Pulmonary artery endothelial cell (primary cell): ENCODE measurements at places on chromosomes 6 and 20. TPM values are rescaled to one million over a fixed set of nuclear protein-coding genes. Genes with fewer than 3 reads are reported as not detected.

- DNase-seq = peak; percentile 19
Measured at GRCh38 chr20:7490288-7490687, 450.0 kb downstream of the HAO1 start.

GRCh38 chr20:1958426-1958825 lies 35.4 kb downstream of the PDYN start:
- no peak for DNase-seq

DNA sequence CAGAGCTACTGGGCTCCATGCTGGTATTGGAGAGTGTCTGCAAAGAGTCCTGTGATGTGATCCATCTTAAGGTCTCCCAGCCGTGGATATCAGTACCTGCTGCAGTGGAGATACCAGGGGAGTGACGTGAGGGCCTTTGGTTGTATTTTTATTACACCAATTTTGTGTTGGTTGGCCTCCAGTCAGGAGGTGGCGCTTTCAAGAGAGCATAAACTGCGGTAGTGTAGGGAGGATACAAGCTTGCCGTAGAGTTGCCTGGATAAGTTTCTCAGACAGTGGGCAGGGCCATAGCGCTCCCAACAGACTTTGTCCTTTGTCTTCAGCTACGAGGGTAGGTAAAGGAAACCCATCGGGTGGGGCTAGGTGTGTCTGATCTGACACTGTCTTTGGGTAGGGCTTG lies 113.0 kb upstream of the CEP162 start:
- no peak for DNase-seq

- no peak for DNase-seq
Measured at GRCh38 chr6:83729871-83730270, 21.0 kb upstream of the SNAP91 start.

- DNase-seq = no peak
Measured at GRCh38 chr20:37749218-37749617, 55.4 kb downstream of the CTNNBL1 start.

- no peak for DNase-seq
Measured at GRCh38 chr6:37966801-37967200, 147.3 kb downstream of the ZFAND3 start.

DNA sequence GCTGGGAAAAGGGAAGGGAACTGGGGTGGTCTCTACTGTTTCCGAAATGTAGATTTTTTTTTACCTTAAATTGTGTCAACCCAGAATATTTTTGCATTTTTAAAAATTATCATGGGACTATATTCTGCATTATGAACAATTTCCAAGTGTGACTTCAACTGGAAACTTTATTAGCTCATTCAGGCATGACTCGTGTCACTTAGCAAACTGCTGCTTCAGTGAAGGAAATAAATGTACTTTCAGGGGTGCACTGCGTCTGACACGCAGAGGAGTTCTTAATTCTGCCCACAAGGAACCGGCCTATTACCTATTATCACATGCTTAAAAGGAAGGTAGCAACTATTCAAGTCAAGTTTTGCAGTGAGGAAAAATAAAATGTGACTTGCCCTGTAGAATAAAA lies 291.3 kb upstream of the PRDM1 start:
- no peak for DNase-seq

DNA sequence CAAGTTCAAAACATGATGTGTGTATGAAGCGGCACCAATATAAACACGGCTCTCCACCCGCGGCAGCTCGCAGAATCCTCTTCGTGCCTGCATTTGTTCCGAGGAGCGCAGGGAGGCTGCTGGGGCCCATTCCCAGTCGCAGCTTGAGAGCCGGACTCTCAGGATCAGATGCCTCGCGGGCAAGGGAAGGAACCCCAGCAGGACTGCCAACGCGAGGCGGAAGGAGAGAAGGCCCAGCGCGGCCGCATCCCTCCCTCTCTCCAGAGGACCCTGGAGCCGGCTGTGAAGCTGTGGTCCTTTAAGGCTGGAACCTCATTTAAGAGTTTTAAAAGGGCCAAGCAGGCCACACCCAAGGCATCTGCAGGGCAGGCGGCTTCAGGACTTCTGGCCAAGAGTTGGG lies 44.2 kb upstream of the ZBP1 start:
- no peak for DNase-seq

GRCh38 chr6:100246206-100246605 lies 218.5 kb downstream of the SIM1 start:
- DNase-seq = no peak

DNA sequence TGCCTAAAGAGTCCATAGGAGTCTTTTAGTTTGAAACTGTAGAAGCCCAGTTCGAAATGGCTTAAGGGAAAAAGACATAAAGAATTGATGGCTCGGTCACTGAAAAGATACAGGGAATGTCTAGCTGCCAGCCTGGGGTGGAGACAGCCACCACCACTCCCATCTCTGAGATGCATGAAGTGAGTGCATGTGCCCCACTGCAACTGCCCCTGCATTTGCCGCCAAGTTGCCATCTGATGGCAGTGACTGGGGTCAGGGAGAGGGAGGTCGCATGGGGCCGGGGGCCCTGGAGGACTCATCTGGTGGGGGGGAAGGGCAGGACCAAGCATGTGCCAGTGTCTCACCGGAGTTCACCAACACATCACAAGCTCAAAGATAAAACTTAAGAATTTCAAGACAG lies 385.8 kb upstream of the SULF2 start:
- DNase-seq = no peak

- no peak for DNase-seq
Measured at GRCh38 chr6:95784869-95785268, 207.5 kb downstream of the MANEA start.

DNA sequence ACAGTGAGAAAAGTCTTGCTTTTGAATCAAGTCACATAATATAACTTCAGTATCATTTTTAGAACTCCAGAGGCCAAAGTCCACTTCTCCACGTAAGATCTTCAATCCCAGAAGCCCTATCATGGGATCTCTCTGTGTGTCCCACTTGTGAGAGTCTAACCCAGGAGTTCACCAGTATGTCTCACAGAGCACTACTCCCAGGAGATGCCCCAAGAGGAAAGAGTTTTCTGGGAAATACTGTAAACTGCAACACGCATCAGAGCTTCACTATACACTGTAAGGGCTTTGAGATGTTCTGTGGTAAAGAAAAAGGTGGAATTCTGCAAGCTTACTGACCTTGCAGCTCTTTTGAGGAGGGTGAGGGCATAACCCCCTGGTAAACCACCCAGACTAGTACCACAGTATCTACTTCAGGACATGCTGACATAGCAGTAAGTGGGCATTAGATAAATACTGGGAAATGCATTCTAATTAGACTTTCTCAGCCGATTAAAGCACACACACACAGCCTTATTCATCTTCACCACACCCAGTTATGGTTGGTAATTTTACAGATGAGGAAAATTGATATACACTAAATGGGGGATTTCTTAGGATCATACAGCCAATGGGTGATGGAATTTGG lies 12.3 kb downstream of the DCBLD1 start:
- DNase-seq = no peak

- DNase-seq = no peak
Measured at GRCh38 chr6:92201618-92202017, 1217.7 kb downstream of the EPHA7 start.

GRCh38 chr20:59190466-59190865 lies 26.8 kb downstream of the ZNF831 start:
- DNase-seq = no peak

GRCh38 chr20:13142143-13142542 lies 78.9 kb upstream of the ISM1 start:
- no peak for DNase-seq

- no peak for DNase-seq
Measured at GRCh38 chr20:53844259-53844658, 226.1 kb downstream of the BCAS1 start.

GRCh38 chr6:152360034-152360433 lies 277.1 kb downstream of the SYNE1 start:
- DNase-seq = no peak

DNA sequence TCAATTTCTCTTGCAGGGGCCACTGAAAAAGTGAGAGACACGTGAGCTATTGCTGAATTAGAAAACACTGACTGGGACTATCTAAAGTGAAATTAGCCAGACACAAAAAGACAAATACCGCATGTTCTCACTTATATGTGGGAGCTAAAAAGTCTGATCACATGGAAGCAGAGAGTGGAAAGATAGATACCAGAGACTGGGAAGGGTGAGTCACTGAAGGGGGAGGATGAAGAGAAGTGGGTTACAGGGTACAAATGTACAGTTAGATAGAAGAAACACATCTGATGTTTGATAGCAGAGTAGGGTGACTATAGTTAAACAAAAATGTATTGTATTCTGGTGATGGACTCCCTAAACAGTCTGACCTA lies 13.4 kb downstream of the CST3 start:
- DNase-seq = no peak

GRCh38 chr6:4441981-4442434 lies 306.6 kb upstream of the ECI2 start:
- DNase-seq = no peak

DNA sequence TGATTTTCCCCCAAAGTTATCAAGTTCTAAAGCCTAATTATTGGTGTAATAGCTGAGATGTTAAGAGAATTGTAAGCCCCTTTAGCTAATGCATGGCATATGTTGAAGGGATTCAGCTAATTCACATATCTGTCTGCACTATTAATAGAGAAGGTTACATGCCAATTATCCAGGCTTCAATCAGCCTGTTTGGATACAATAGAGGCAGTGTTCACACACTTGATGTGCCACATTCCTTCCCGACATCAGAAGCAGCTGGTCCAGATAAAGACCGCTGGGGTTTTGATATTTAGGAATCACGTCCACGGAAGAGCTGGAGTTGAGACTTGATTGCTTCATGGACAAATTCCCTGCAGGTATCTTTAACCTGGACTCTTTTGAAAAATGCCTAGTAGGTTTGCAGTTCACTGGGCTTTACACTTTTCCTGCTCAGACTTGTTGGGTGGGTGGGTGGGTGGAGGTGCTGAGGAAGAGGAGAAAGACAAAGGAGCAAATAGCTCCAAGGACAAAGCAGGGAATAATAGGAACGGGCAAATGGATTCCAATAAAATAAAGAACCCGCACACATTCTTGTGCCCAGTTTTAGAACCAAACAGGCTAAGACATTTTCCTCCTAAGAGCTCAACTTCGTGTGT lies 142.6 kb upstream of the ZNF217 start:
- no peak for DNase-seq

GRCh38 chr20:25584905-25585704 lies at the start of gene NINL:
Gene NINL (minus strand): TSS chr20:25585531. CDS start chr20:25526587, 58,944 bp downstream.
- DNase-seq = no peak

- DNase-seq = no peak
Measured at GRCh38 chr6:112332274-112332673, 14.9 kb upstream of the RFPL4B start.

DNA sequence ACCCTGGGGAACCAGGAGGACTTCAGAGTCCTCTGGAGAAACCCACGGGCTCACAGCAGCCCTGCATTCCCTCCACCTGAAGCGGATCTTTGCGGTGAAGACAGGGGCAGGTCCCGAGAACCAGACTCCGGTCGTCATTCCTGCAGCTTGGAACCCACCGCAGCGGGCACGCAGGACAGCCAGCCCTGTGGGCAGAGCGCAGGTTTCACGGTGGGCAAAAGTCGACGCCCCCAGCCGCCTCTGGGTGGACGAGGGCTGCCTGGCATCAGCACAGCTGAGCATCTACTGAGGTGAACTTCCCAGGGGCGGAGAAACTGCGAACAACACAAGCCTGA lies 118.3 kb downstream of the PSMB1 start:
- DNase-seq = no peak

DNA sequence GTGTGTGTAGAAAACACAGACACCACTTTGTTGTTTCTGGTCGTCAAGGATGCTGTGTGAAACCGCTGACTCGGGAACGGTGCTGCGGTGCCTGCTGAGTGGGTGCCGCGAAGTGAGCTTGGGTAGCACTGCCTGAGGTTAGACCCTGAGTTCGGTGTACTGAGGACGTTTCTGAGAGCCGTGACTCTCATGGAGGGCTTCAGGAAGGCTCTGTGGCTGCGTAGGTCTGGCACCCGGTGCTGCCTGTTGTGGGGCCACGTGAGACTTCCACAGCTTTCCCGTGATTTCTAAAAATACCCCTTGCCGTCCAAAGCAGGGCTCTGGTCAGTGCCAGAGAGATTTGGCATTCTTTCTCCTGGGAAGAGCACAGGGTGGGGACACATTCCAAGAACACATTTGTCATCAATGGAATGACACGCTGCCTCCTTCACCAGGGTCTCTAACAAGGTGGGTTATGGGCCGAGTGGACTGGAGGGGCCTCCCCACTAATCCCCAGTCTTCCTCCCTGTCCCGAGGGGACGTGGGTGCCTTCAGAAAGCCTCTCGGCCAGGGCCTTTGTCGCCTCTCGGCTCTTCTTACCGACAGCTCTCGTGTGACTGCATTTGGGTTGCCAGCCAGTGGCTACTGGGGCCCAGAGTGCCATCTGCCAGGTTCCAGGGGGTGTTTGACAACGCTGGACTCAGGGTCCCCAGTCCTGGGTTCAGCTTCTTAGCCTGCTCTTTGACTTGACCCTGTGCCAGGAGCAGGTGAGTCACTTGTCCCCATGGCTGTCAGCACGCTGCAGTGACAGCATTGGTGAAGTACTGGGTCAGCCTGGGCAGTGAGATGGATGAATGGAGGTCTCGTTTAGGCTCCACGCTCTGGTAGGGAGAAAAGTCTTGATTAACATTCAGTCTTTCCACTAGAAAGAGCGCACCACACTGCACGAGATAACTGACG lies 62.2 kb downstream of the SYNJ2 start:
- DNase-seq = no peak

DNA sequence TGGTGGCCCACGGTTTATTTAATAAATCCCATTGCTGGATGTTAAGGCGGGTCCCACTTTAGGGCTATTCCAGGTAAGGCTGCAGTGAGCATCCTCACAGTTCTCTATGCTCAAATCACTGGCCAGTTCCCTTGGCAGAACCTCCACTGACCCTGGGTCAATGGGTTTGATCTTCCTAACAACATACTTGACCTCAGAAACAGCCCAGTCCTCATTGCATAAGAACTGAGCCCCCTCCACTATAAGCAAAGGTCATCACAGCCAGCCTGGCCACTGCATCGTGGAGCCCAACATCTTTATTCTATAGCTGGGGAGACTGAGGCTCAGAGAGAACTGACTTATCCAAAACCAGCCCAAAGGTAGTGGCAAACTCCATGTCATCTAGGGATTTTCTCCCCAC lies 4.3 kb upstream of the BPIFB1 start:
- DNase-seq = no peak

DNA sequence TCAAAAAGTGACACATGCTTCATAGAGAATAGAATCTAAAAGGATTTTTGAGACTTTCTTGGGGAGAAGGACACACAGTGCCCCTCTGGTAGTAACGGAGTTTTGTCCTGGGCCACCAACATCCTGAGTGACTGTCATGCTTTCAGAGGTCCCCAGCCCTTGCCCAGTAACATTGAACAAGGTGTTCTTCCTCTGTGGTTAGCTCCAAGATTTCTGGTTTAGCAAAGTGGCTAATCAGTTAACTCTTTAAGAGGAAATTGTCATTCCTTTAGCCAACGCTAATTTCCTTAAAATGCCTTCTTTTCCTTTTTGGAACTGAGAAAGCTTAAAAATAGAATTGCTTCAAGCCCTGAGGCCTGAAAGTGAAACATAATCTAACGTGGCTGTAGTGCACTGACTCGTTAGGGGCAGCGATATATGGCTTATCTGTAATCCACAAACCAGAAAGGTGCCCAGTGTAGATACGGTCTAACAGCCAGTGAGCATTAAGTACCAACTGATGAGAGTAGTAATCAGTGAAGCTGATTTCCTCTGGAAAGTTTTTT lies 7.8 kb downstream of the E2F3 start:
- no peak for DNase-seq

SLC32A1 gene
- total RNA-seq = not detected in 2 replicates

RNF217 gene
- total RNA-seq = 20.5 and 26.9 TPM in 2 replicates

ABHD16A gene
- total RNA-seq = 37.3 and 65.3 TPM in 2 replicates

TRIM40 gene
- not detected in 2 replicates for total RNA-seq

GPR6 gene
- not detected in 2 replicates for total RNA-seq

SFTA2 gene
- total RNA-seq = not detected in 2 replicates

ENPP3 gene
- total RNA-seq = under 0.01 and 0.04 TPM in 2 replicates

BMP6 gene
- 281 and 299 TPM in 2 replicates for total RNA-seq

MTFR2 gene
- 1.9 and 4.5 TPM in 2 replicates for total RNA-seq

APCDD1L gene
- total RNA-seq = 0.26 and 3.1 TPM in 2 replicates
